DMS 273 treated with DMSO at 0.1 percent for 48 hours (cell line): ENCODE measurements at places on chromosomes 2 and 18.

GRCh38 chr18:67468038-67468437 lies 48.5 kb downstream of the DSEL start:
- DNase-seq = no peak

- DNase-seq = no peak
These were observed 264.4 kb downstream of the ERBB4 start for GRCh38 chr2:212274215-212274614.

DNA sequence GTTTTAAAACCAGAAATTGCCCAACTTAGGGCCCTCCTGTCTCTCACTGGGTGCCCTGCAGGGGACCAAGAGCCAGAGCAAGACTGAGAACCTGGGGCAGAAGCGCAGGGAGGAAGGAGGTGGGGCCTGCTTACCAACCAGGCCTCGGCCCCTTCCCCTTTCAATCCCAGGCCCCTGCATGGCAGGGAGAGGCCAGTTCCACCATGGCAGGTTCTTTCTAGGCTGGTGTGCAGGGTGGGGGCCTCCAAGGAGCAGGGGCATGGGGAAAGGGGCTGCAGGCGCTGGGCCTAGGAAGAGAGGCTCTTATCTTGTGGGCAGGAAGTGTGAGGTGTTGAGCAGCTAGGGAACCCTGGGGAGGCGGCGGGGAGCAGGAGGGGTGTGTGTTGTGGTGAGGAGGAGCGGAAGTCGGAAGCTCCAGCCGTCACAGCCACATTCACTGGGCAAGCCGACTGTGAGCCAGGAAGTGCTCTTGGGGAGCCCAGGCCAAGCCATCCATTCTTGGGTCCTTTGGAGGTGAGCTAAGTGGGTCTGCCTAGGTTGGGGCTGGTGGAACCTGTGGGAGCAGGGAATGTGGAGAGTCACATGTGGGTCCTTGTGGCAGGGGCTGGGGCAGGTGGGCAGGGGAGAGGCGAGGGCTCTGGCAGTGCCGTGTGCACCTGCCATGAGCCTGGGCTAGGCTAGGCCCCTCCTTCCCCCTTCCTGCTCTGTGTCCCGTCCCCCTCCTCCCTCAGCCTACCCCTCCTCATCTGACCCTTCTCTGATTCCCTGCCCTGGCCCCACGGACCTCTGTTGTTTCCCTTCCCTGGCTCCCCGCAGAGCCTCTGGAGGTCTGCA lies at the start of gene PSD4:
TSS of gene PSD4 (plus strand) at position 430 of the 834 bp plus-strand sequence. CDS start 8,486 bp downstream, outside the sequence.
- DNase-seq = no peak

DNA sequence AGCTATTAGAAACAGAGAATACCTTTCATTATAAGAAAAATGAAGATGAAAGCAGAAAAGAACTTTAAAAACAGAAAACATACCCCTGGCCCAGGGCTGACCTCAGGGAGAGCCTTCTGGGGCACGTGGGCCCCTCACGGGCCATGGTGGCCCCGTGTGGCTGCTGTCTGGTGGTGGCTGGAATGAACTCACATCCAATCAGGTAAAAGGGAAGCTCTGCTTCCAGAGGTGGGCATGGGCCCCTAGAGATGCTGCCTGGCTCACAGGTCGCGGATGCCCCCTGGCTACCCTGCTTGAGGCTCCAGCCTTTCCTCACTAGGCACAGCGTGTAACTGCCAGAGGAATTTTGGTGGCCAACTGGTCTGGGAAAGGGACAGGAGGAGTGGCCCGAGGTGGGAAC lies 16.6 kb downstream of the SNORC start:
- DNase-seq = no peak

GRCh38 chr2:70349921-70350685 lies 48.2 kb upstream of the FAM136A start:
- no peak for DNase-seq

- no peak for DNase-seq
These were observed 125.4 kb downstream of the CTIF start for GRCh38 chr18:48663931-48664847.

GRCh38 chr2:128260239-128261138 lies 58.2 kb downstream of the HS6ST1 start:
- DNase-seq = no peak

DNA sequence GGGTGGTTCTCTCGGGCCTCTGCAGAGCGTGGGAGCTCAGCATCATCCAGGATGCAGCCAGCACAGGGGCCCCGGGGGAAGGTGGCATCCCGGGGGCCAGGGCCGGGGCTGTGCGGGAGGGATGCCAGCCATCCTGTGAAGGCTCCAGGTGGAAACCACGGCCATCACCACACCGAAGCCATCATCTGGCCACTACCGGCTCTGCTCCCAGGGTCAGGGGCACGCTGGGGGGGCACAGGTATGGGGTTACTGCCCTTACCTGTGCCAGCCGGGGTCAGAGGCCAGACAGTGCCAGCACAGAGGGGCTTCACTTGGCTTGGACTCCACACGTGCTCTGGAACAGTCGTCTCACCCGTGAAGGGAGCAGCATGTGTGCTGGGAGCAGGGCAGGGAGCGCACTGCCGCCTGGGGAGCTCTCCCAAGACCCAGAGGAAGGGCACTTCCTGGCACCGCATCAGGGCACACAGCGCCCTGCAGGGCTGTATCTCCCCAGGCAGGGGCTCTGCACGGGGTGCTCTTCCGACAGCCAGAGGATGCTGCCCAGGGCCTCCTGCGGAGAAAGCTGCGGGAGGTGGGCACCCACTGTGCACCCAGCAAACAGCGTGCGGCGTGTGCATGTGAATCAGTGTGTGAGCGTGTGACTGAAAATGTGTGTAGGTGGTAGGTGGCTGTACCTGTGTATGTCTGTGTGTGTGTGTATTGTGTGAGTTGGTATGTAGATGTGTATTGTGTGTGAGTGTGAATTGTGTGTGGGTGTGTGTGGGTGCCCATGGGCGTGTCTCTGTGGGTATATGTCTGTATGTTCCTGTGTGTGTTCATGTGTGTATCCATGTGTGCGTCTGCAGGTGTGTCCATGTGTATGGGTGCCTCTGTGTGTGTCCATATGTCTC lies 75.0 kb downstream of the PTGR3 start:
- DNase-seq = no peak

GRCh38 chr2:180144338-180144813 lies 137.3 kb upstream of the CWC22 start:
- no peak for DNase-seq

DNA sequence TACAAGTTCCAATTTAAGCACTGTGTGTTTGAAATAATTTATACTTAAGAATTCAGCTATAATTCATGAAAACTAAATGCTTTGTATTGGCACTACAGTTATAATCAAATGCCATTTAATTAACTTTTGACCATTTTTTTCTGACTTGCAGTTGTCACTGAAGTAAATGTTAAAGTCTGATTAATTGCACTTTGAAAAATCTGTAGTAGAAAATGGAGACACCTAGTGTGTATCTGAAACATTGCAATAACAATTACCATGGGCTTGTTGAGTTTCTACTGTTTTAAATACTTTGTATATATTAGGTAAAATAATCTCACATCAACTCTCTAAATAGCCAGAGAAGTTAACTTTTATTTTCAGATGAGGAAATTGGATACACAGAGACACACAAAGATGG lies 458.6 kb upstream of the FSIP2 start:
- DNase-seq = no peak

DNA sequence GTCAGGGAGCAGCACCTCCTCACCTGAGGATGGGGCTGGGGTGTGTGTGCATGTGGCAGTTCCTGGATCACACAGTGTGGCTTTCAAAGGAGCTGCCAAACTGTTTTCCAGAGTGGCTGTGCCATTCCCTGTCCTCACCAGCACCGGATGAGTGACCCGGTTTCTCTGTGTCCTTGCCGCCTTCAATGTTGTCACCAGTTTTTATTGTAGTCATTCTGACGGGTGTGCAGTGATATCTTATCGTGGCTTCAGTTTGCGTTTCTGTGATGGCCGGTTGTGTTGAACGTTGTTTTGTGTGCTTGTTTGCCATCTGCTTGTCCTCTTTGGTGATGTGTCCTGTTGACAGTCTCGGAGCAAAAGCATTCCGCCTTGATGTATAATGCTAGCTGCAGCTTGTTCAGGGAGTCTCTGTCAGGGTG lies 108.9 kb downstream of the ATP9B start:
- no peak for DNase-seq

- DNase-seq = no peak
These were observed 5.6 kb upstream of the TNS1 start for GRCh38 chr2:218008060-218009040.

DNA sequence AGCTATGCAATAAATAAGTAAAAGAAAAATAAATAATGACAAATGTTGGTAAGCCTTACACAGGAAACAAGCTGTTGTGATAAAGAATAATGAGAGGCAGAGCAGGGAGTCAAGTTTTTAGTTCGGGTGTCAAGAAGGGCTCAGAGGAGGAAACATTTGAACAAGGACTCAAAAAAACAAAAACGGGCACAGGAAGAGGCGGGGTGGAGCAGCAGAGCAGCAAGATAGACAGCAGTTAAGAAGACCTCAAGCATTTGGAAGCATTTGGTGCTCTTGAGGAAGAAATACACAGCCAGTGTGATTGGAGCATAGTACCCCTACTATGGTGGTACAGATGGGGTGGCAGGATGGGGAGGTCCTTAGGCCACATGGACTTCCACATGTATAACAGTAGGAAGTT lies 2.8 kb downstream of the TMEM169 start:
- DNase-seq = no peak

DNA sequence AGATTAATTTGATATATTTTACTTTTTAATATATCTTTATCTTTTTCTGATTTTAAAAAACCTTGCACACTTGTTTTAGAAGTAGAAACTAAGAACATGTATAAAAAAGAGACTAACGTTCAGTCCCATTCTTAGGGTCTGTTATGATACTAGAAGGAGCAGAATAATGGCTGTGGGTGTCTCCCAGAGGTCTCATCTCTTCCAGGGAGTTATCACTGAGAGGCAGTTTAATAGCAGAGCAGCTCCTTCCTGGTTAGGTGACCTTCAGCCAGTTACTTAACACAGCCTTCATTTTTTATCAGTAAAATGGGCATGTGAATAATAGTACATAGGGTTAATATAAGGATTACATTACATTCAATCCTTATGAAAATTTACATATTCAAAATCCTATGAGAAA lies 40.6 kb downstream of the FBXO48 start:
- no peak for DNase-seq

GRCh38 chr2:197378086-197378485 lies 56.7 kb downstream of the SF3B1 start:
- DNase-seq = no peak

GRCh38 chr2:157761520-157761919 lies 114.6 kb downstream of the ACVR1 start:
- no peak for DNase-seq
